Left ventricle myocardium inferior (tissue), 1 donor: ENCODE measurements at places on chromosomes 3 and 15.

DNA sequence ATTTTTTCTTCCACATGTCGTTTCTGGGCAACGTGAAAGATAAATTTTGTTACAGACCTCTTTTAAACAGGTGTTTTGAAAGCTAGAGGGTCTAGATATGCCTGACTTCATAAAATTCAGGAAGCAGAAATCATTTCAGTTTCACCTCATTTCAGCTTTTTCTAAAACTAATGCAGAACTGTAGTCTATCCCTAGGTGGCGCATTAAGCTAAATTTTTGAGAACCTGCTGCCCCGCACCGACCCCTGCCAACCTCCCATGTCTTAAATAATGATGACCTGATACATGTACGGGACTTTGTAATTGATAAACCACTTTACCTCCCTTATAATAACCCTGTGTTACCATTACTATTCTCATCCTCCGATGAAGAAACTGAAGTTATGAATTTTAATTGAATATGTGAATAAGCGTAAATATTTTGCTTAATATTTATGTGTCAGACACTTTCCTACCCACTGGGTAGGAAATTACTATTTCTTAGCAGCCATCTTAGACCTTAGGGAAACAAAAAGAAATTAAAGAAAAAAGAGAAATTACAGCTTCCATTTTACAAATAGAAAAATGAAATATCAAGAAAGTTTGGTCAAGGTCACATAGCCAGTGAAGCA is 78.7 kb upstream of the GCNT3 start:
- no peak for DNase-seq

DNA sequence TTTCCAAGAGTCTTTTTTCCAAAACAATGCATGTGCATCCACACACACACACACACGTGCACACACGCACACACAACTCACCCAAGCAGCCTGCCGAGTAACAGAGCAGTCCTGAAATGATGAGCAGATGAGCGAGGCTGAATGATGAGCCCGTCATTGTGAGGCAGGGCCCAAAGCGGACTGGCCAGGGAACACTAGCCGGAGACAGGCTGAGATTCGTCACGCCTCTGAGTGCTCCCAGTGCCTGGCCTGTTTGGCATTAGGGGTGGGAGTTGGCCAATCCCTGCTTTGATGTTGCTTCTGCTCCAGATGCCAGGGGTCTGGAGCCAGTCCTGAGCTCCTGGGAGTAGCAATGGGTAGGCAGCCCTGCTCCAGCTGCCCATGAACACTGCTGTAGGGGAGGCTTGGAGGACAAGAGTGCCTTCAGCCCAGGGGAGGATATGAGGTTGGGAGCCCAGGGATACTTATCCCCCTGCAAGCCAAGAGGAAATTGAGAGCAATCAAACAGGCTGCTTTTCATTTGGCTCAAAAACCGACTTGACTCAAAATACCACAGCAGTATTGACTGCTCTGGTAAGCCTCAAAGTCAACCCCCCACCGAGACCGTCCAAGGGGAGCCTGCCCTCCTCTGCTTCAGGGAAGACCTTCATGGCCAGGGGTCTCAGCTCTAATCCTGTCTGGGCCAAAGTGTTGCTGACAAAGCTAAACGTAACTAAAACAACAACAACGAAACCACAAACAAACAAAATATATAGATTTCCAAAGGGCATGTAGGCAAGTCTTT is 22.9 kb downstream of the COLQ start:
- DNase-seq = no peak

- DNase-seq = peak; percentile 25
Observed at GRCh38 chr3:139588450-139588849, 48.9 kb upstream of the RBP1 start.

DNA sequence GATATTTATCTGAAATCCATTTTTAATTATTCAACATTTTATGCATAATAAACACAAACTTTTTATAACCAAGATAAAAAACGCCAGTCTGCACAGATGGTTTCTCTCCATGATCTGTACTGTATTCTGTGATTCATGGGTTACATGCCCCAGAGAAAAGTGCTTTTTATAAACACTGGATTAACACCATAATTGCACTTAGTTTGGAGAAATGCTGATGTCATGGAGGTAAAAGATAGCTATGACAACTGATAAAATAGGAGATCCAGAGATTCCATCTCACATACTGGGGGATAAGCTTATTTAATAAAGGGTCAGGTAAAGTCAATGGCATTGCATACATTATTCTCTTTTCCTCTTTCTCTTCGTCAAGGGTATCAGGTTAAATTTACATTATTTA is 1460.4 kb upstream of the ALCAM start:
- no peak for DNase-seq

- DNase-seq = no peak
Observed at GRCh38 chr3:23099677-23100076, 103.5 kb upstream of the UBE2E2 start.

- no peak for DNase-seq
Observed at GRCh38 chr3:55292360-55292759, 194.7 kb downstream of the WNT5A start.

DNA sequence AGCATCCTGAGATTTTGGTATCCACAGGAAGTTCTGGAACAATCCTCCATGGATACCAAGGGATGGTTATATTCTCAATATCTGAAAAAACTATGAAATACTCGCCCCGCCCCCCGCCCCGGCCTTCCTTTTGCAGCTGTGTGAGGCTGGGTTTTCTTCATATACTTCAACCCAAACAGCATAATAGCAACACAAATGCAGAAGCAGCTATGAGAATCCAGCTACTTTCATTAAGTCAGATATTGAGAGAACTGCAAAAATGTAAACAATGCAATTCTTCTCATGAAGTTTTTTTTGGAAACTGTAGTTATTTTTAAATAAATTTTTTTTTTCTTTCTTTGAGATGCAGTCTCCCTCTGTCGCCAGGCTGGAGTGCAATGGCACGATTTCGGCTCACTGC is 10.9 kb upstream of the IDH2 start:
- DNase-seq = no peak

- no peak for DNase-seq
Observed at GRCh38 chr3:8845641-8846040, 76.2 kb upstream of the OXTR start.

DNA sequence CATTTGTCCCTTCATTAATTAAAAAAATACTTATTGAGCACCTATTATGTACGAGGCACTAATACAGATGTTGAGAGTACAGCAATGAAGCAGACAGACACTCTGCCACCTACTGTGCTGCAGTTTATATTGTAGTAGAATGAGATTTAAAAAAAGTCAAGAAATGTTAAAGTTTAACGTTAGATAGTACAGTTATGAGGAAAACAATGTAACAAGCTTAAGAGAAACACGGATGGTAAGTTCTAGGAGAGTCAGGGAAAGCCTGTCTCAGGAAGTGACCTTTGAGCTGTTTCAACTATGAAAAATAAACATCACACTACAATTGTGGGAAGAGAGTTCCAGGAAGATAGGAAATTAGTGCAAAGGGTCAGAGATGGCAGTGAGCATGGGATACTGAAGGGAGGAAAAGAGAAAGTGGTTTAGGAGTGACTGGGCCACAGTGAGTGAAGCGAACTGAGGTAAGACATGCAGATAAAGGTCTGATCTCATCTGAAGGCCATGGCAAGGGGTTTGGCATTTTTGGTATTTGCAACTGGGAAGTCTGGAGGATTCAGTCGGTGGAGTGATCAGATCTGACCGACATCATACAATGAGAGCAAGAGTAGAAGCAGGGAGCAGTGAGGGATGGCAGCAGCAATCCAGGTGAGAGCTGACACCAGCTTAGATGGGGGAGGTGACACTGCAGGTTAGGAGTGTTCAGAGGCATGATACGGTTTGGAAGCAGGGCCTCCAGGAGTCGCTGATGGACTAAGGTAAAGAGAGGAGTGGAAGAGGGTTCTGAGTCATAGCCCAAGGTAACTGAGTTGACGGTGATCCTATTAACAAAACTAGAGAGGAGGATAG is 28.5 kb downstream of the PLSCR4 start:
- DNase-seq = no peak

DNA sequence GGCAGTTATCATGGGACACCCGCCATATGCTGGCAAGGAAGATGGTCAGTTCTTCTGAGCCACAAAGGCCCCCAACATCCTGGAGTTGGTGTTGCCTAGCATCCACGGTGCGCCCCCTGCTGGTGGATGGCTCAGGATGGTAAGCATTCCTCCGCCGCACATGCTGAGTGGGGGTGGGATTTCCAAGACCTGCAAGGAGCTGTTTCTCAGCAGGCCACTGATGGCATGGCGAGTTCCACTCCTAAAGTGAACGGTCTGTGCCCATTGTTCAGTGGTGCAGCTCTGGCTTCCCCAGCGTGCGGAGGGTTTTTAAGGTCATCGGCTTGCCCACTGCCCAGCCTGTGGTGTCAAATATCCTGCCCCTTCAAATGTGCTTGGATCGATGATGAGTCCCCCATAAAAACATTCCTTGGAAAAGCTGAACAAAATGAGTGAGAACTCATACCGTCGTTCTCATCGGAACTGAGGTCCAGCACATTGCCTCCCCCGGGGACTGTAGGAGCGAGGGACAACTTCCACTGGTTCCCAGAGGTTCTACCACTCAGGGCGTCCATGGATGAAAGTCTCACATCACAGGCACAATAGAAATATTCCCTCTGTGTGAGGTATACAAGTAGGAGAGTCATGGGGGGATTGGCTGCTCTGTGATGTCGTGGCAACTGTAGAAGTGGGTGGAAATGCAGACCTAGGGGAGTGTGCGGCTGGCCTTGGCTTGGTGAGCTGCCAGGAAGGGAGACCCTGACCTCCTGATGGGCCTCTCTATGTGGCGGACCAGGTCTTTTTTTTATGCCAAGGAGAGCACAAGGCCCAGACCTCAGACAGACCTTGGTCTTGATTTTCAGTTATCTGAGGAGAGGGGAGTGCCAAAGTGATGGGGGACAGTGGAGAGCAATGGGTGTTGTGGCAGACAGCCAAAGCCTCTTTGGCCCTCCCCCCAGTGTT is 102.0 kb downstream of the SNRPN start:
- DNase-seq = no peak

DNA sequence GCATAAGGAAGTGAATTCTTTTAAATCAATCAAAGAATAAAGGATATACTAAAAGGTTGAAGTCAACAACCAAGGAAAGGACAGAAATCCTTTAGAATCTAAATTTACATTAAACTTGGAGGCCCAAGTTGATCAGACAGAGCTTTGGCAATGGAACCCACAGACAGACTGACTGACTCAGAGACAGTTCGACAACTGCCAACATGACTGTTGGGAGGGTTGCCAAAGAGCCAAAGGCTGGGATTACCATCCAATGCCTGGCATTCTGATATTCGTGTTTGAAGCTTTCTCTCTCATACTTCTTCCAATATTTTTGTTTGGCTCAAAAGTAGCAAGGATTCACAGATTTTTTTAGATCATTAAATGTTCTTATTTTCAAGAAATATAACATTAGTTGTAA is 406.1 kb downstream of the PLCL2 start:
- no peak for DNase-seq

- DNase-seq = no peak
Observed at GRCh38 chr3:46356909-46357308, 3.0 kb downstream of the CCR2 start.

- DNase-seq = peak; percentile 80
Observed at GRCh38 chr3:194267744-194268653, 83.1 kb downstream of the CPN2 start.

DNA sequence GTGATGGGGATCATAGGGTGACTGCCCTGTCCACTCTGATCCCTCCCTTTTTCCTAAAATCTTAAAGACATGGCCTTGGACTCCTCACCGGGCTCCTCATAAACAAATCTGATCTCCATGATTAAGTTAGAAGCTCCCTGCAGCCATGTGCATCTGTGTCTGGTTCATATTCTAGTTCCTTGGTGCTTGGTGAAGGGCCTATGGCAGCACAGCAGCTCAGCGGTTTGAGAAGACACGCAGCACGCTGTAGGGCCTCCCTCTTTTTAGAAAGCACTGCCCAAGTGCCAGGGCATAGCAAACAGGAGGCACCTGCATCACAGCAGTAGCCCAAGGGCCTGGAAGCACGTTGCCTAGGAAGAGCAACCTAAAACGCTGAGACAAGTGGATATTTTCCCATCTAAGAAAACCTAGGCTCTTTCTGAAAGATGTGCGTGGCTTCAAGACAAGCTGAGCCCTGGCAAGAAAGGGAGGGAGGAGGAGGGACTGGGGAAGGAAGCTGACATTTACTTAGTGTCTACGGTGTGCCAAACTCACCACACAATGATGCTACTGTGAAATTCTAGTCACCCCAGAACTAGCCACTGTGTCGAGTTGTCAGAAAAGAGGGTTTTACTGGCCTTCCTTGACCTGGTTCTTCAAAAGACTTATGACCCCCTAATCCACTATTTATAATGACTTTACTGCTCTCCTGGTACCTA is 14.9 kb upstream of the ULK3 start:
- DNase-seq = no peak

- DNase-seq = no peak
Observed at GRCh38 chr3:196938124-196938523, 4.2 kb downstream of the NCBP2 start.

DNA sequence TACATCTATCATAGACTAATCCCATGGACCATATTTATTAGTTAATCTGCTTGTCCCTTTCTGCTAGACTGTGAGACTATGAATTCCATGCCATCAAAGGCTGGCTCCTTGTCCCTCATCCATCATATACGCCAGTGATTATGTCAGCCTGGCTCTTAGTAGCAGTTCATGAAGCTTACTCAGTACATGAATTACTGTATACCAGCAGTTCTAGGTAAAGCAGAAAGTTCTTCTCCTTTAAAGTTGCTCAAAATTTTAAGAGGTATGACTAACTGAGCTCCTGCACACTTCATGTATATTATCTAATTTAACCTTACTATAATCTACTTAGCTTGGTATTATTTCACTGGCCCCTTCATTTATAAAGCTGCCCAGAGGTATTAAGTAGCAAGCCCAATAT is 190.9 kb upstream of the TBL1XR1 start:
- no peak for DNase-seq

DNA sequence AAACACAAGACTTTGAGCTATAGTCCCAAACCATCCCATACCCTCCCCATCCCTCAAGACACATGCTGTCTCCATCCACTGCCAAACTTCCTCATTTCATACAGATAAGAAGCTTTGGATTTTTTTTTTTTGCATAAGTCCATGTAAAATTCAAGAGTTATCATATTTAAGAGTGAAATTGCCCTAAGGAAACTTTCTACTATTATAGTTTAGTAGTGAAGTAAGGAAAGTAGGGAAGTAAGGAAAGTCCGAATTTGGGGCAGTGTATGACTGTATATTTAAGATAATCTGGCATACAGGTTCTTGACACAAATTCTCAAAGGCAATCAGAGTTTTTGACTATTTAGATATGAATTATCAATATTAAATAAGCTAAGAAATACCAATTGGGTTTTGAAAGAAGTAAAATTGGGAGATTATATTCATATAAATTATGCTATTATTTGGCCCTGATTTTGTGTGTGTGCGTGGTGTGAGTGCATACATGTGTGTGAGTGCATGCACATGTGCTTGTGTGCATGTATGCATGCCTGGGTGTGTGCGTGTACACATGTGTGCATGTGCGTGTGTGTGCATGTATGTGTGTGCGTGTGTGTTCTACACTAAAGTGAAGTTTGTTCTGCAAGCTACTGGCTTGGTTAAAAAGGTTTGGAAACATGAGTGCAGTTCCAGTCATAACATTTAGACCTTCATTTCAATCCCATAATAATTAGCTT is 83.6 kb upstream of the MBNL1 start:
- DNase-seq = no peak
